ENCODE measurements at places on chromosomes 1 and 21.

DNA sequence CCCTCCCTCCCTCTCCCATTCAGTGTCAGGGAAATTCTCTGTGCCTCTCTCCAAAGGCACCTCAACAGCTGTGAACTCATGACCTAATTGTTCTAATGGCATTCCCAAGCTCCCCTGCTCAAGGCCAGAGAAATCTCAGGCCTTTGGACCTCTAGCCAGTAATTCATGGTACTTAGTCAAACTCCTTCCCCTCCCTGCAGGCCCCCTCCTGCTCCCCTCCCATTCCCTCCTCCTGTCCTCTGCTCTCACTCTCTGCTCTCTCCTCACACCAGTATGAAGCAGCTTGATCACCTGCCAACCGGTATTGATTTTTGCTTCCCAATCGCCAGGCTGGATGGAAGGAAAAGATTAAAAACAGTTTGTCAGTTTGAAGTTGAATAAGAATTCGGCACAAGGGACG is 370.5 kb upstream of the PBX1 start:
- DNase-seq, result no peak

GRCh38 chr1:163876546-163876945 is 554.8 kb downstream of the NUF2 start:
- no peak for DNase-seq

- DNase-seq, result no peak
Observed at GRCh38 chr21:40769231-40769630, 77.7 kb downstream of the DSCAM start.

DNA sequence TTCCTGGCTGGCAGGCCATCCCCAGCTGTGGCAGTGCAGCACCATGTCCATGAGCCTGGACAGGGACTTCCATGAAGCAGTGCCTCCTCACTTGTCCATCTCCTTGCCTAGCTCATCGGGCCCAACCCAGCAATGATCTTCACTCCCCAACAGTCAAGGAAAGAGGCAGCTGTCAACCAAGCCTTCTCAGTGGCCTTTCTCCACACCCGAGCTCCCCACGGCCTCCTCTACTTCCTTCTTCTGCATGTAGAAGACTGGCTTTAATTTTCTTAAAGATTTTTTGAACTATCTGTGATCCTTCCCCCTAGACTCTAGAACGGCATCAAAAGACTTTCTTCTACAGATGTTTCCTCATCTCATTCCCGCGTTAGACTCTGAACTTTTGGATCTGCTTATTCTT is 65.5 kb upstream of the COA6 start:
- DNase-seq, result no peak

DNA sequence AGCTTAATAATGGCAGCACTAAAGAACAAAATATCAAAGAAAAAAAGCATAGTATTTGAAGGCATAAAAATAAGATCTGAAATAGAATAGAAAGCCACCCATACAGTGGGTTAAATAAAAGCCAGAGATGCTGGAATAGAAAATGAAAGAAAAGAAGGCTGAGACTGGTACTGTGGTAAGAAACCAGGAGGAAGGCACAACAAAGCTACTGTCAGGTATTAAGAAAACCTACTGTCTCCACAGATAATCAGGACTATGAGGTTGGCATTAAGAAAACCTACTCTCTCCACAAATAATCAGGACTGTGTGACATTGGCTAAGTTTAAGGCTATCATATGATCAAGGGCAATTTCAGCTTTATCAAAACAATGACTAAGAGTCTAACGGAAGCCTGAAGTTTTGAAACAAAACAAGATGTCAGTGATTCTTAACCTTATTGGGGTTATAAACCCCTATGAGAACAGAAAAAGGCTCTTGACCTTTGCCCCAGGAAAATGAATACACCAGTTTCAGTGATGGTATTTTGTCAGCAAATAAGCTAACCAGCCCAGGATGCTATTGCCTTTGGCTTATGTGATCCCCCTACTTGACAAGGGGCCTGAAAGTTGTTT is 24.4 kb downstream of the MCOLN2 start:
- no peak for DNase-seq

- DNase-seq, result no peak
Observed at GRCh38 chr21:39048064-39048463, 135.2 kb downstream of the PSMG1 start.

DNA sequence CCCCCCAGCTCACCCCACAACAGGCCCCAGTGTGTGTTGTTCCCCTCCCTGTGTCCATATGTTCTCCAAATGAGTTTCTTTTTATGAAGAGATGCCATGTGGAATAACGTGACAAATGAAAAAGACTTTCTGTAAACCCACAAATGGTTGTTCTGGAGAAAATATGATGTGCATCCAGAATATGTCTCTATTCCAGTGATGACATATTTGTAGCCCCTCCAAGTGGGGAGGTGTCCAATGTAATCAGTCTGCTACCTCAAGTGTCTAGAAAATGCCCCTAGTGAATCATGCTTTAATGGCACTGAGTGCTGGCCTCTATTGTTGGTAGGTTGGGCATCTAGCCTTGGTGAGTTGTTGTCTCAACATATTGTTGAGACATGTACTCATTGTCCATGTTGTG is 179.6 kb downstream of the KCNK2 start:
- DNase-seq, result no peak

DNA sequence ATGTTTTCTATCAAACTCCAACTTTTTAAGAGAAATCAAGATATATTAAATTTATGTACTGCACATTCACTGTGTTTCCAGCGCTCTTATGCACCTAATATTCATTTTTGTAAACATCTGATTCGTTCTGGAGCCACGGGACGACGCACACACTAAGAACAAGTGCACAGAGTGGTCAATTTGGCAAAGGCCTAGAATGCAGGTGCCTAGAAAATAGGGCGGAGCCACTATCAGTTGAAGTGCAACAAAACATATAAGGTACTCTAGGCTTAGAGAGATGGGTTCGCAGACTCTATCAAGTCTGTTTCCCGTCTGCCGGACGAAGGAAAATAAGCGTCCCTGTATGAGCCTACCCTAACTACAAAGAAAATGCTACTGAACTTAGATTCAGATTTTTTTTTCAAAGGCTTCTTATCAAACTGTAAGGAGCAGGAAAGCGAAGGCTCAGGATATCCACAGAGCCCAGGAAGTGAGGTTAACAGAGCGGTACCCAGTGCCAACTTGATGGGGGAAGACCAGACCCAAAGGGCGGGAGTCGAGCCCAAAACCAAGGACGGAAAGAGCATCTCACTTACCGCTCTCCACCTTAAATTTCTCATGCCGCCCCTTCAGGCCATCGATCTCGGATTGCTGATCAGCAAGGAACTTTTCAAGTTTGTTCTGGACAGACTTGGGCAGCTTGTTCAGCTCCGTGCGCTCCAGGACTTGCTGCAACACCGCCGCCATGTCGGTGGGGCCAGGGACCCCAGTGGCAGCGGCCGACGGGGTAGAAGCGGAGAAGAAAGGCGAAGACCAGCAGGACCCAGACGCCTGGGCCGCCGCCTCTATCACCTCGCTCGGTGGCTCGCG is 526 bp downstream of the TPR start:
- no peak for DNase-seq

DNA sequence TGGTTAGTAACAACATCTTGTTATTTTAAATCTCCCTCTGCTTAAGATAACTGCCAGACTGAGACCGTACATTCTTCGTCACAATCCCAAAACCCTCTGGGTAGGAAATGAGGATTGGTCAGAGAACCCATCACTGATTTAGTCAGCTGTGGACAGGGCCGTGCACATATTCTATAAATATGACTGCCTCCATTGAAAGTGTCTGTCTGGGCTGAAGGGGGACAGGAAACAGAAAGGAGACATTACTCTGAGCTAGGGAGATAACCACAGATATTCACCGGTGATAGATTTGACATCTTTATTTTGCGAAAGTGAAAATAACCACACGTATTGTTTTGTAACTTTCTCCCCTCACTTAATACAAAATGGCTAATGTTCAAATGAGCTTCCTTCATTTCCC is 36.9 kb upstream of the ST6GALNAC5 start:
- no peak for DNase-seq

DNA sequence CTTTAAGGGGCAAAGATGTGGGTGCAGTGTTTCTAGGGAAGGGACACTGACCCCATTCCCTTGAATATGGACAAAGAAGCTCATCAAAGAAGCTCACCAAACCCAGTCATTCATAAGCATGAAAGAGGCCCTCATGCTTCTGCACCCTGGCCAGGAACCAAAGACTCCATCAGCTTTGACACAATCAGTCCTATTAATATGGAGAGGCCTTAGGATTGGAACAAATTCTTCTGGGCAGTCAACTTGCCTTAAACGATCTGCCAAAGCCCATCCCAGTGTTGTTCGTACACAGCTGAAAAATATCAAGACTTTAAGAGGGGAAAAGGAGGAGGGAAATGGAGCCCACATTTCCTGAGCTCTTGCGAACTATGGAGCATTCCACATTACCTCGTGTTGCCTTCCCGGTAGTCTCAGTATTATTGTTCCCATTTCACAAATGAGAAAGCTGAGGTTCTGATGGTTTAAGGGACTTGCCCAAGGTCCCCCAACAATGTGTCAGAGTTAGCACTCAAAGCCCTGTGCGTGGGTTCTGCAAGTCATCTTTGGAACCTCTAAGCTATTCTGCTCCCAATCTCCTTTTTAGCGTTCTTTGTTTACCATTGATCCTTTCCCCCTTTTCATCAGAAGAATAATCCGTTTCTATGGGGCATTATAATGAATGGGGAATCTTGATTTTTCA is 161.9 kb downstream of the ZBTB18 start:
- no peak for DNase-seq

DNA sequence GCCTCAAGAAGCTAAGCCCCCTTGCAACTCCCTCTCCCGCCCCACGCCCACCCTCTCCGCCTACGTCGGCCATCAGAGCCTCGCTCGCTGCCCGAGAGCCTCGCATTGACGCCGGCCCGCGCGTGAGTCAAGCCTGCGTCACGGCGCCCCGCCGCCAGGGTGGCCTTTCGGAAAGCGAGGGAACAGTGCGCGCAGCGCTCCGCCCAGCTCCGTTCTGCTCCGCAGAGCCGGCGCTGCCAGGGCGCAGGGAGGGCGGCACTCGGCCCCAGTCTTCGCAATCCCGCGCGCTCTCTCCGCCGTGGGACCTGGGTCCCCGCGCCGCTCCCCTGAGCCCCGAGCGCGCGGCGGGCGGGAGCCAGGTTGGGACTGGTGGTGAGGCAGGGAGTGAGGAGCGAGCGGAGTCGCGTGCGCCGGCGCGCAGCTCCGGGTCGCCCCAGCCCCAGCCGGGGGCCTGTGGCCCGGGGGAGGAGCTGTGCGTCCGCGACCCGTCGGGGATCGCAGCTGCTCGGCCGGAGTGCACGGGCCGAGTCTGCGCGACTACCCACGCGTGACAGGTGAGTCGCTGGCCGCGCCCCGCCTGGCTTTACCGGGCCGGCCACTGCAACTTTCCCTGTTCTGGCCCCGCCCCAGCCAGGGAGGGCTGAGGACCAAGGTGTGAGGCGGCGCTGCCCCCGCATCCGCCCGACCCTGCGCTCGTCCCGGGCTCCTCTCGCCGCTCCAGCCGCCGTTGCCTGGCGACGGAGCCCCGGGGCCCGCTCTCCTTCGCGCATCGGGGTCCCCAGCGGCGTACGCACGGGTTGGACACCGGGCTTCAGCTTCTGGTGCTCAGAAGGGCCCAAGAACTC is at the start of gene SLC6A17:
SLC6A17 (plus strand) TSS at position 165 of the 845 bp plus-strand sequence. CDS start 16,436 bp downstream, outside the sequence.
- no peak for DNase-seq

GRCh38 chr1:208369045-208369444 is 124.9 kb upstream of the PLXNA2 start:
- no peak for DNase-seq

DNA sequence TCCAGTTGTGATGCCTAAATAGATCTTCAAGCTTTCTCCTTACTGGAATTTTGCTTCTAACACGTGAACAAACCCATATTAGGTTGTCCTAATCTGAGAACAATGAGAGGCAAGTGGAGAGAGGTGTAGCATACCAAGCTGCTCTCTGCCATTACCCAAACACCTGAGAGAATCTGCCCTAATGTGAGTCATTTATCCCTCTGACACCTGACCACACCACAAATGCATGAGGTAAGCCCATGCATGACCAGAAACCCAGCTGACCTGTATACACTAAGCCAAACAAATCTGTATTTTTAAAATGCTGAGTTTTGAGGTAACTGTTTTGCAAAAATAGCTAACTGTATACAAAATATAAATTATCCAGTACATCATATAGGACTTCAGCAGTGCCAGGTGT is 1458.1 kb upstream of the B3GALT2 start:
- no peak for DNase-seq

DNA sequence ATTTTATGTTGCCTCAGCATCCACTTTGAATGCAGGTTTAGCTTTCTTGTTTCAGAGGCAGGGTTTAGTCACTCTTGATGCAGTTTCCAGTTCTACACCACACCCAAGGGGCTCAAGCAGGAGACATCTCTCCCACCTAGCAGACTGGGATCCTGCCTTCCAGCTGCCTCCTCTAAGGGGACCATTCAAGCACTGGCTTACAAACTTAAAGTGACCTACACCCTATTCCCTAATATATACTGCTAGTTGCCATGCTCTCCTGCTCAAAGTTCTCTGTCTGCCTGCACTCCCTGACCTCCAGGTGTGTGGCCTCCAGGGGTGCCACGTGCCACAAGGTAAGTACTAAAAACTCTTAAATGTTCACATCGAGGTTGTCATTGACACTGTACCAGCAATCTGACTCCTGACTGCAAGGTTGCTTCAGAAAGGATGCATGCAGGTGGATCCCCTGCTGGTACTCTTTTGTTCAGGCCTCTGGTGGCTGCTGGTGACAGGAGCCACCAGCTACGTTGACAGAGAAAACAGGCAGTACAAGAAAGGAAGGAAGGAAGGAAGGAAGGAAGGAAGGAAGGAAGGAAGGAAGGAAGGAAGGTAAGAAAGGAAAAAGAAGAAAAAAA is 185.9 kb downstream of the COQ8A start:
- no peak for DNase-seq

GRCh38 chr1:184748740-184749139 is 5.9 kb downstream of the EDEM3 start:
- no peak for DNase-seq

- DNase-seq, result peak; percentile 90
Observed at GRCh38 chr1:203267347-203267846, 37.9 kb upstream of the BTG2 start.

DNA sequence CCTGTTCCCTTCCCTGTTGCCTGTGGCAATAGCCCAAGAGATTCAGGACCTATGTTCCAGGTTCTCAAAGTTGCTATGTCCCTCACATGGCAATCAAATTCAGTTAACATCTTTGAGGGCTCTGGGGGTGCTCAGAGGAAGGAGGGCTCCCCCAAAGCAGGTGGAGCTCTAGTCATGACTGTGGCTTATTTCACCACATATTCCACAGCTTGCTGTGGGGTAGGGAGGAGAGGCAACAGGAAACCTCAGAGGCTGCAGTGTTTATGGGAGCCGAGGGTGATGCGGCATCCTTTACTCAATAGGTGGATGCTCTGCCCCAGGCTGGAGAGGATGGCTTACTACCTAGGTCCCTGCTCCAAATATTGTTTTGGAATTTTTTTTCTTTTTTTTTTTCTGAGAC is 1.2 kb upstream of the MKNK1 start:
- no peak for DNase-seq

GRCh38 chr1:8539683-8540082 is 221.8 kb downstream of the SLC45A1 start:
- no peak for DNase-seq

GRCh38 chr1:197178998-197179397 is 32.5 kb upstream of the ASPM start:
- no peak for DNase-seq

- DNase-seq, result no peak
Observed at GRCh38 chr1:6822530-6823359, 37.5 kb downstream of the CAMTA1 start.

Data from suprapubic skin (tissue), 4 donors.